Suppressor macrophage treated with lipopolysaccharide for 1 hour (primary cell): ENCODE measurements at places on chromosomes 4 and X.

- DNase-seq: no peak
These were observed 25.4 kb downstream of the TMEM47 start for GRCh38 chrX:34631479-34632220.

- no peak for DNase-seq
These were observed 25.7 kb downstream of the SLITRK2 start for GRCh38 chrX:145843146-145843904.

GRCh38 chrX:17634542-17635207, 102.6 kb upstream of the SCML1 start:
- DNase-seq: no peak

GRCh38 chrX:147978931-147979330, 2.2 kb upstream of the FMR1NB start:
- DNase-seq: no peak

DNA sequence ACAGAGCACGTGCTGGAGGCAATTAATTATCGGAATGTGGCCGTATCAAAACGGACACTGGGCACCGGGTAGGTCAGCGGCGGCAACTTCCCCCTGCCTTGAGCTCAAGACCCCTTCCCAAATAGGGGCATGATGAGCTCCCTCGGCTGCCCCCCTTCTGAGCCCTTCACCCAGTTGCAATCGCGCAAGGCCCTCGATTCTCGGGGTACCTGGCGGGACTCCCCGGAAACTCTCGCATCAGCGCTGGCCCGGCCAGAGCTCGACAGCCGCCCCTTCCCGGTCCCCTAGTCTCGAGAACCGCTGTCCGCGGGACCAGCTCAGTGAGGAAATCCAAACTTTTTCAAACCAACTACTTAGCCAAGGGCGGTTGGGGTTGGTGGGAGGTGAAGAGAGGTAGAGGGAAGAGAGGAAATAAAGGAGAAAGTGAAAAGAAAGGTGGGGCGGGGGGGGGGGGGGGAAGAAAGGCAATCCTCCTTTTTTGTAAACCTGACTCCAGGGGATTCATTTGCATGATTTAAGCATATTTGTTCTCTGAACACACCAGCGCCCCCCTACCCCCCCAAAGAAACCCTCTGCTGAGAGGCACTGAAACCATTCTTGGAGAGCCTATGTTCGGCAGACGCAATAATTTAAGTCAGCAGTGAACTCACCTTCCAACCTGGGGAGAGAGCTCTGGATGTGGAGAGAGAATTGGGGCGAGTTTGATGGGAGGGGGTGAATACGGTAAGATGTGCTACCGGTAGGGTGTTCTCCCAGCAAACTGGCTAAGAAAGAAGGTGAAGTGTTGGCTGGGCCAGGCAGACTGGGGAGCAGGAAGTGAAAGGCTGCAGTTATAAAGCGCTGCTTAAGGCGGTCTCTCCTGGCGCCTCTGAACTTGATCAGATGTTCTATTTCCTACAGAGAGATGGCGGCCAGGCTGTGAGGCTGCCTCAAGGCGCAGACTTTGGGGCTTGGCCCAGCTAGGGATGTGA, 2.0 kb upstream of the ZIC3 start:
- DNase-seq: no peak

- DNase-seq: no peak
These were observed 27.0 kb downstream of the TFDP3 start for GRCh38 chrX:133190877-133191738.

DNA sequence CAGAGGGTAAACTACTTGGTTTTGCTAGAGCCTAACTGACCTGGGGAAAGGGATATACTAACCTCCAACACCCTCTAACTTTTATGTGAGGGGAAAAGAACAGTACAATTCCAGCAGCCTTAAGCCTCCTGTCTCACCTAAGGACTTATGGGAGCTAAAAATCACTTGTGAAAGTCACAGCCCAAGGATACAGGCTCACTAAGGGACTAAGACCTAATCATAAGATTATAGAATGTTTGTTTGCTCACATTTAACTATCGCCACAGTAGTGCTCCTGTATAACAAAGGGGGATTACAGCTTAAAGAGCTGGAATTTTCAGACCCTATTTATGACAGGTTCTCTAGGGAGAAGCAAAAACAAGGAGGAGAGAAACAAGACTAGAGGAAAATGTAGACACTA, 548.7 kb downstream of the DACH2 start:
- DNase-seq: no peak

DNA sequence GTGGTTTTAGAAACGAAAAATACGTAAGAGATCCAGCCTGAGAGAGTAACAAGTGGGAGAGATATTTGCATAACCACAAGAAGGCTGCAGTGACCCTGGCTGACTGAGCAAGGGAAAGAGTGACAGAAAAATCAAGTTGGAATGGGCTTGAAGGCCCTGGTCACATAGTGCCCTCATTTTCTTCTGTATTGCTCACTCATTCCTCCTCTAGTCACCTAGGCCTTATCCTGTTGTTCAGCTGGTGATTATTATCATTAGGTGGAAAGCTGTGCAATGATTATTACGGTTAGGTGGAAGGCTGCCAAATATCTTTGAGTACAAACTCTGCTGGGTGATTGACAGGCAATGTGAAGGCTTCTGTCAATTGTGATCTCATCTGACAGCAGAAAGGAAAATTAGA, 2384.1 kb downstream of the PCDH7 start:
- no peak for DNase-seq

- peak; percentile 44 for DNase-seq
These were observed 7.0 kb upstream of the TRPC5OS start for GRCh38 chrX:111868726-111869638.

DNA sequence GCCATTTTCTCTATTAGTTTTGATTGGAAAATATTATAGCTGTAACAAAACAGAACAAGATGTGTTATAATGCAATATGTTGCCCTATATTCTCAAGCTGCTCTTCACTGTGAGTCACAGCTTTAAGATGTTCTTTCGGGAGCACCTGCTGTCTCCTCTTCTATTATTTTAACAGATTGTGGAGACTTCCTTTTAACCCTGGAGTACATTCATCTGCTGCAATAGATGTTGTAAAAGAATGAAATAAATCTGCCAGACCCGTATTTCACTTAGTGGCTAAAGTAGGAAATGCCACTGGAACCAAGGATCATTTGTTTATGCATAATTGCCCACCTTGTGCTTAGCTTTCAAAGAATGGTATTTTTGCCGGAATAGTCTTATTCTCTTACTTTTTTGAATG, 11.1 kb downstream of the LSM6 start:
- no peak for DNase-seq

- DNase-seq: no peak
These were observed 582.6 kb upstream of the ACTRT1 start for GRCh38 chrX:128634754-128635153.

GRCh38 chrX:104310657-104311254, 56.0 kb upstream of the ESX1 start:
- DNase-seq: no peak

DNA sequence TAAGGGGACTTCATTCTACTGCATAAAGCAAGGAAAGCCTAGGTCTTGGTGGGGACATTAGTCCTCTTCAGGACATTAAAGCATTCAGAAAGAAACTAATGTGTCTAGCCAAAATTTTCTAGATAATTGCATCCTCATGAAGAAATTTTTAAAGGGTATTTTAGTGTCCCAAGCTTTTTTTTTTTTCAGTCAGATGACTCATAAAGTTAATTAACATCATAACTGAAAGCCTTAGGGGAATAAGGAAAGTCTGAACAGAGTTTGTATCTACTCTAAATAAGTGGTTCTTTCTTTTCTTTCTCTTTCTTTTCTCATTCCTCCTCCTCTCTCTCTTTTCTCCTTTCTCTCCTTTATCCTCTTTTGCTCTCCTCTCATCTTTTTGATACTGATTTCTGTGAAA, 202.4 kb downstream of the ADAMTS3 start:
- no peak for DNase-seq

GRCh38 chr4:53854991-53855568, 209.3 kb downstream of the CHIC2 start:
- peak; percentile 45 for DNase-seq

GRCh38 chrX:31421441-31421840, 349.6 kb upstream of the FTHL17 start:
- no peak for DNase-seq

DNA sequence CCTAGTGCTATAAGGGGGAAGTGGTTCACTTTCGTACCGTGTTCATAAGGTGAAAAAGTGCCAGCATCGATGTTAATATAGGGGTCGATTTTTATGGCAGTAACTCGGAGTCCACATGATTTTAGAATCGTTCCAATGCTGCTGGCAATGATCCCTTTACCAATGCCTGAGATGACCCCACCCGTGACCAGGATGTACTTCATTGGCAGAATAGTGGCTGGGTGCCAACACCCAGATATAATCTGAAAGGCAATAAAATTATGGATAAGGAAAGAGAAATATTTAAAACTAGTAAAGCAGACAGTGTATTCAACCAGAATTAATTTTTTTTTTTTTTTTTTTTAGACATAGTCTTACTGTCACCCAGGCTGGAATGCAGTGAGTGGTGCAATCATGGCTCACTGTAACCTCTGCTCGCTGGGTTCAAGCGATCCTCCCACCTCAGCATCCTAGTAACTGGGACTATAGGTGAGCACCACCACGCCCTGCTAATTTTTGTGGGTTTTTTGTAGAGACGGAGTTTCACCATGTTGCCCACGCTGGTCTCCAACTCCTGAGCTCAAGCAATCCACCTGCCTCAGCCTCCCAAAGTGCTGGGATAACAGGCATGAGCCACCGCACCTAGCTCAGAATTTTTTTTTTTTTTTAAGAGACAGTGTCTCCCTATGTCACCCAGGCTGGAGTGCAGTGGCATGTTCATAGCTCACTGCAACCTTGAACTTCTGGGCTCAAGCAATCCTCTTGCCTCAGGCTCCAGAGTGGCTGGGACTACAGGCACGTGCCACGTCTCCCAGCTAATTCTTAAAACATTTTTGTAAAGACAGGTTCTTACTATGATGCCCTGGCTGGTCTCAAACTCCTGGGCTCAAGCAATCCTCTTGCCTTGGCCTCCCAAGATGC, 9.5 kb downstream of the CTPS2 start:
- DNase-seq: no peak
